ENCODE measurements at places on chromosomes 5 and 9.

DNA sequence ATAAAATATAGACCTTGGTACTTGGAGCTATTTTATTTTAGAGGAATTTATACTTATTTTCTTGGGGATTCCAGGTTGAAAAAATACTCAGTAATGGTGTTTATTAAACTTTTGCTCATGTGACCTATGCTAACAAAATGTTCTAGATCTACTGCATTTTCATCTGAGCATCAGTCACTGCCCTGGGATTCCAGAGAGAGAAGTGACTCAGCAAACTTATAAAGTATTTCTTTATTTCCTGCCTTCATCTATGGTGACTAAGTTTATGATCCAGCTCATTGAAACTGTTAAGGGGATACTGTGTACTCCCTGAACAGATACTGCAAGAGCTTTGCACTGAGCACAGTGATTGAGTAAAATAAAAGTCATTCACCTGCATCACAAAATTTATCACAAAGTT lies 298.5 kb upstream of the CDH18 start:
- no peak for DNase-seq

DNA sequence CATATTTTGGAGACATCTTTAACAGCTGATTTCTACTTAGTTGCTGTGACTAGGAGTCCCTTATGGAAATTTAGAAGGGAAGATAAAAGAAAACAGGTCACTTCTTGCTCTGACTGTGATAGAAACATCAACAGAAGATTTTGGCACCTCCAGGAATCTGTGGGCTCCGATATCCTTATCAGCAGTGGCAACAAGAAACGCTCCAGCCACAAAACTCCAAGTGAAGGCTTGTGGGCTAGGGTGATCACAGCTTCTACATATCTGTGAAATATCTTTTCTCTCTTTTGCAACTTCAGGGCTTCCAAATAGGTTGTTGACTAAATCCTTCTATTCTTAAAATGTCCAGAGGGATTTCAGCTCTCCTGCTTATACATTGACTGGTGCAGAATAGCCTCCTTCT lies 1625.5 kb upstream of the CDH6 start:
- no peak for DNase-seq

GRCh38 chr5:171481571-171482433 lies 62.4 kb downstream of the FGF18 start:
- no peak for DNase-seq

GRCh38 chr5:157890836-157891597 lies 32.1 kb upstream of the CLINT1 start:
- DNase-seq: no peak

DNA sequence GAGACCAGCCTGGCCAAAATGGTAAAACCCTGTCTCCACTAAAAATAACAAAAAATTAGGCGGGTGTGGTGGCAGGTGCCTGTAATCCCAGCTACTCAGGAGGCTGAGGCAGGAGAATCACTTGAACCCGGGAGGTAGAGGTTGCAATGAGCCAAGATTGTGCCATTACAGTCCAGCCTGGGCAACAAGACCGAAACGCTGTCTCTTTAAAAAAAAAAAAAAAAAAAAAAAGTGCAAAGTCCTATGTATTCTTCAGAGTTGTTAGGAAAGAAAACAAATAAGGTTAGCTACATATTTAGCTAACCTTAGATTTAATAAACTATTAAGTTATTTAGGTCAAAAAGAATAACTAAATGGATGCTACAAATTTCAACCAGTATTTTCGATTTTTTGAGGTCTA lies 11.5 kb downstream of the ATG12 start:
- no peak for DNase-seq

GRCh38 chr9:82410866-82411265 lies 422.3 kb downstream of the SPATA31D1 start:
- no peak for DNase-seq

- DNase-seq: no peak
Observed at GRCh38 chr5:165055476-165055875, 1550.1 kb downstream of the MAT2B start.

DNA sequence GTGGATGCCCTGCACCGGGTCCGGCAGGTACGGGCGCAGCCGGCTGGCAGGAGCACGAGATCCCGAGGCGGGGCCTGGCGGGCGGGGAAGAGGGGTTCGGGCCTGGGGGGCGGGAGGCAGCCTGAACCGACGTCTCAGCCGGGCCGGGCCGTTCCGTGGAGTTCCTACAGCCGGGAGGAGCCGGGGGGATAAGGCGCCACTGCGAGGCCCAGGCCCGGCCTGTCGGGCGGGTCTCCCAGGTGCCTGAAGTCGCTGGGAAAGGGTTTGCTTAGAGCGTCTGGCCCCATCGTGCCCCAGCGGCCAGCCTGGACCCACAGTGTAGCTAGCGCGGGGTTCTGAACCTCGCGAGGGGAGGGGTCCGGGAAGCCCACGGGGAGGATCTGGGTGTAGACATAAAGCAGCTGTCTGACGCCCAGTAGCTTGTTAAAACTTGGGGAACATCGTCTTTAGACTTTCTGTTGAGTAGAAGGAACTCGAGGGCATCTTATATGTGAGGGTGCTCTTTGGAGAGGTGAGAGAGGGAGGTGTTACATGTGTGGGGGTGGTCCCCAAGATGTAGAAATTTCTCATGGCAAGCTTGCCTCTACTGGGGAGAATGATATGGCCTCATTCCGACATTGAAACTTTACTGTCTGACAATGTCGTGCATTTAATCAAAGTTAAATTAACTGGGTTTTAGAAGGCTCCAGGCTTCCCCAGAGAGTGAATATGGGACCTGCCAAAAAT lies 524 bp downstream of the FUBP3 start:
- no peak for DNase-seq

DNA sequence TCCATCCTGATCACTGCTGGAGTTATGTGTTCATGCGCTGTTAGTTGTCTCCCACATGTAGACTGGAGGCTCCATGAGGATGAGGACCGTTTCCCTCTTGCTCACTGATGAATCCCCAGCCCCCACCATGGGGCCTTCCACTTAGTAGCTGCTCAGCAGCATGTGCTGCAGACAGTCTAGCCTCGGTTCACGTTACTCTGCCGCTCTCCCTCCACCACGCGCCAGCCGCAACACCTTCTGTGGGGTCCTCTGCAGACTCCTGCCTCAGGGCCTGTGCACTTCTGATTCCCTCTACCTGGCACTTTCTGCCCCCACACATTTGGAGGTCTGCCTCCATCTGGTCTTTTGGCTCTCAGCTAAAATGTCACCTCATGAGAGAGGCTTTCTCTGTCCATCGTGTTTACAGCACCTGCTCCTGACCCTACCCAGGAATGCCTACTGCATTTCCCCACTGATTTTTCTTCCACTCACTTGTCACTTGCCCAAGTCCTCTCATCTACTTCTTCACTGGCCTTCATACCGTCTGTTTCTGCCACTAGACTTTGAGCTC lies 36.3 kb downstream of the STK10 start:
- no peak for DNase-seq

DNA sequence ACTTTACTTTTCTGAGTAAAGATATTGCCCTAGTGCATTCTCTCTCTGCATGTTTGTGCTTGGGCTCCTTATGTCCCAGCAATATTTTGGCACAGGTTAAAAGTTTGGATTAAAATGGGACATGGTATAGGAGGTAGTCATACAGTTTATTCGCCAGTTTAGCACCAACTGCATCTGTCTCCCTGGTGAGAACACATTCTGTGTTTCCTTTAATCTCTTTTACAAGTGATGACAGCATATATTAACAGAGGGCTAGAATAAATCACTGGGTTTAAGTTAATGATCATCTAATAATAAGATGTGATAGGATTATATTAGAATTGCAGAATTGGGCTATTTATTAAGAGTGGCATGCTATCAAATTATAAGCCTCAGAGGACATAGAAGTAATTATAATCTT lies 550.1 kb downstream of the LRRC70 start:
- DNase-seq: no peak

DNA sequence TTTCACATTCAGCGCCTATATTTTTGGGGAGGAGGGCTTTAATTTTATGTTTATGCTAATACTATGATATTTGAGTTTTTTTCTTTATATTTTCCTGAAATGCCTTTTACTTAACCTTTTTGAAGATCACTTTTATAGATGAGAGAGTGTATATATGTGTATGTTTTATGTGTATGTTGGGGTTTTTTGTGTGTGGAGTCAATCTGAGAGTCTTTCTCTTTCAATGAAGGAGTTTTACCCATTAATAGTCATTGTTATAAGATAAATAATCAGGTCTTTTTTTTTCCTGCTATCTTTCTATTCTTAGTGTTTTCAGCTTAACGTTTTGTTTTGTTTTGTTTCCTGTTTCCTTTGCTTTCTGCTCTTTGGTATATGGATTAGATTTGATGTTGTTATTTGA lies 112.2 kb downstream of the TEX10 start:
- no peak for DNase-seq
